T-helper 1 cell (primary cell): ENCODE measurements at places on chromosomes 3 and 15.

GRCh38 chr15:101698314-101698713 lies 26.0 kb downstream of the TARS3 start:
- DNase-seq, result no peak

DNA sequence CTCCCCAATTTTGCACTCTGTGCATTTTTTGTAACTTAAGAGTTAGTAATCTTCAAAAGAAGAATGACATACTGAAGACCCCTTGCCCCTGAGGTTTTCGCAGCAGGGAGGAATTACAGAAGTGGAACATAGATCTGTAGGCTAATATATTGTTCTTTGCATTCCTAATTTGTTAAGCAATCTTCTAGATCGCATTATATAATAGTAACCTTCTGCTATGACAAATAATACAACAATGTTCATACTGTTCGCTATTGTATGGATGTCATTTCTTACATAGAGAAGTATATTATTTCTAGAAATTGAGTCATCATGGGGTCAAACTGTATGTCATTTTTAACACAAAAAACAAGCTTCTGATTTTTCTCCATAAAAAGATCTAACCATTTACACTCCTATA lies 95.8 kb upstream of the TGFBR2 start:
- no peak for DNase-seq

GRCh38 chr3:16913264-16913580 lies 28.5 kb downstream of the PLCL2 start:
- no peak for DNase-seq

- no peak for DNase-seq
These were observed 139.3 kb downstream of the SERPINI1 start for GRCh38 chr3:167874671-167875372.

DNA sequence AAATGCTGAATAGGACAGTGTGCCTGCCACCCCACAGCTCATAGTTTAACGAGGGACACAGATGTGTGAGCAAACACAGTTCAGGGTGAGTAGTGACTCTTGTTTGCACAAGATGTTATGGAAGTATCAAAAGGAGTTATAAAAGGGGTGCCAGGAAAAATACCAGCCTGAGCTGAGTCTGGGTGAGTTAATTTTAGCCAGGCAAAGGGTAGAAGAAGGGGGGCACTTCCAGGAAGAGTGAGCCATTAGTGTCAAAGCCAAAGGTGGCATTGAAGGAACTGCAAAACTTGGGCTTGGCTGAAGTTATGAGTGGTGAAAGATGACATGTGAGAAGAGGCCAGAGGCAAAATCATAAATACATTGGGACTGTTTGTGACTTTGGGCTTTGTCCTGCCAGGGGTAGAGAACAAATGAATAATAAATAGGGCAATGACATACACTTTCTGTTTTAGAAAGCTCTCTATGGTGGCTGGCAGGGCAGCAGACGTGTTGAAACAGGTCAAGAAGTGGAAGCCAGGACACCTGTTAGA lies 1.9 kb upstream of the SPPL2A start:
- DNase-seq, result no peak

DNA sequence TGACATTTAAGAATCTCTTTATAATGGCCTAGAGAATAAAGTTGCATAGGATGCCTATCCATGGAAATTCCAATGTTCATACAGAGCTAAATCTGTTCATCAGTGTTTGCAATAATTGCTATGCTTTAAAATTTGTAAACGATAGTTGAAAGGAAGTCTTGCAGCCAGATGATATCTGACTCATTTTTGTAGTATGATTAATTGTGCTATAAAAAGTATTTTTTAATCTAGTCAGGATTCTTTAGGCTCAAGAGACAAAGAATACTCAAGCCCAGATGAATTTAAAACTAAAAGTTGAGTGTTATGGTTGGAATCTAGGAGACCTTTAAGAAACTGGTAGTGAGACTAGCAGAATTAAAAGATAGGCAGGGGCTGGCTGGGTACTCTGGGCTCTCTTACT lies 50.5 kb downstream of the SUCNR1 start:
- DNase-seq, result no peak

DNA sequence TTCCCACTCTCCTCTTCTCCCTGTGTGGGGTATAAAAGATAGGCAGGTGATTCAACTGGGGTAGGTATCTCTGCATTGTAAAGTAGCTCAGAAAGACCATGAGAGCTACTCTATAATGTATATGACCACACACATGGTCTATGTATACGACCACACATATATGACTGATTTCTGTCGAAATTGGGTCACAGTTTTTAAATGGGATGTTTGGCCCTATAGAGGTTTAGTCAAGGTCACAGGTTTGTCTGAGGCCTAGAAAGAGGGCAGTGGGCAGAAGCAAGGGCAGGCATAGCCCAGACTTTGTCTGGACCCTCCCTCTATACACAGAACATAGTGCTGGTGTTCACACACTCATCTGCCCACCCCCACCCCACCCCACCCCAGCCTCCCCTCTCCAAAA lies 4.4 kb downstream of the LAMP3 start:
- no peak for DNase-seq

DNA sequence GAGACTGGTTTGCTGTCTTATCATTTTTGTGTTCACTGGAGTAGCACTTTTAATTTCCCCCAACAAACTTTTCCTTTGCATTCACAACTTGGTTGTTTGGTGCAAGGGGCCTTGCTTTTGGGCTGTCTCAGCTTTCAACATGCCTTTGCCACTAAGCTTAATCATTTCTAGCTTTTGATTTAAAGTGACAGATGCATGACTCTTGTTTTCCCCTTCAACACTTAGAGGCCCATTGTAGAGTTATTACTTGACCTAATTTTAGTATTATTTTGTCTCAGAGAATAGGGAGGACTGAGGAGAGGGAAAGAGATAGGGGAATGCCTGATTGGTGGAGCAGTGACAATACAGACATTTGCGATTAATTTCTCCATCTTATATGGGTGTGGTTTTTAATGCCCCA lies 340.1 kb upstream of the MANF start:
- DNase-seq, result no peak

DNA sequence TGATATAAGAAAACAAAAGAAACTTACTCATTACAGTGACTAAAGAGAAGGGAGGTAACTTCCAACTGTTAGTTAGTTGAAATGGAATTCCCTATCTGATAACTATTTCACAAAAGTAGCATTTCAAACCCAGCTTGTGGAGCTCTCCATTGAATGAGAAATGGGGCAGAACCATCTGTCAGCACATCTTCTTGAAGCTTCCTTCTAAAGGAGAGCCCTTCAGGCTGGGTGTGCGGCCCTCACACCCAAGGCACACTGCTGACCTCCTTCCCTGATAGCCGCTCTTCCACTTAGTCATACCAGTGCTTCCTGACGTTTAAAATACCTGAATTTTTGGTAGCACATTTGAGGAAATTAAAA lies 28.1 kb upstream of the VEPH1 start:
- DNase-seq, result no peak

DNA sequence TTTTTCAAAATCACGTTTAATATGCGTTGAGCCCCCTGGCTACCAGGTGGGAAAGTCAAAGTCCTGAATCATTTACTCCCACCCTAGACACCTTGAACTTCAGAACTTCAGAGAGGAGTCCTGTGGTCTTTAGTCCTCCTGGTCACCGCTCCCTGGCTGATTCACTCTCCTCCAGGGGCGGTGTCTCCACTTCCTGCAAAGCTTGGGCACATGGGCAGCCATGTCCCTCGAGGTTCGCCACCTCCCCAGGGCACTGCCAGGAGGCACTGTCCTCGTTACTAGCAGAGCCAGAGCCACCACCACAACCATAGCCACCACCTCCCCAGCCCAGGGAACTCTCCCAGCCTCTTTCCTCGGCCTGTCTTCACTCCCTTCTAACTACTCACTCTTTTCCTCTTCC lies 31.0 kb downstream of the LOXL1 start:
- DNase-seq, result no peak

- DNase-seq, result no peak
These were observed 13.6 kb upstream of the AHSG start for GRCh38 chr3:186599142-186599784.

GRCh38 chr3:186784820-186785494 lies 1.6 kb downstream of the EIF4A2 start:
- no peak for DNase-seq

DNA sequence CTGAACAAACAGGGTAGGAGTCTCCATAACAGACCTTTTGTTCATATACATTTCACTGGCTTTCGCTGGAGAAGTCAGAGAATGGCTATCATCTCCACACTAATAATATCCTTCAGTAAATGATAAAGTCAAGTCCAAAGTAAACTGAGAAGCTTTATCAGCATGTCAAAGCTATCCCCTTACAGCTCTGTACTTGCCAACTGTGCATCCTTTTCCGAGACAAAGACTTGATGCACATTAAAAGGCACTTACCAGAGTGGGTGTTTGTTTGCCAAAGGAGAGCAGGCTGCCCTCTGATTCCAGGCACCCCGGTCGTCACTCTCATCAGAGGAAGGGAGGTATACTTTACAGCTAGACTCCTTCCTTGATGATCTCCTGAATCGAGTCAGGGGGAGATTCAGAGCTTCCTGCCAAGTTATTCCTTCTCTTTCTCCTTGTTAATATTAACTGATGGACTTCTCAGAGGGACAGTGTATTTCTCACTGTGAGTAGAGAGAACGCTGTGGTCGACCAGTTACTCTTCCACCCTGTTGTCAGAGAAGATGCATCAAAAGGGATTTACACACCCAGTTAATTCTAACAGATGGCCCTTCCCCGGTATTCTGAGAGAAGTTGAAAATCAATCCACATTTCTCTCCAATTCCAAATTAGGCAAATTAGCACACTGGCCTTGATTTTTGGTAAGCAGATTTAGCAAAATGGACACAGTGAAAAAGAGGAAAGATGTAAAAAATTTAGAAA lies 504.7 kb upstream of the NR2F2 start:
- no peak for DNase-seq

- DNase-seq, result no peak
These were observed 27.3 kb upstream of the RAD18 start for GRCh38 chr3:8990266-8991215.

DNA sequence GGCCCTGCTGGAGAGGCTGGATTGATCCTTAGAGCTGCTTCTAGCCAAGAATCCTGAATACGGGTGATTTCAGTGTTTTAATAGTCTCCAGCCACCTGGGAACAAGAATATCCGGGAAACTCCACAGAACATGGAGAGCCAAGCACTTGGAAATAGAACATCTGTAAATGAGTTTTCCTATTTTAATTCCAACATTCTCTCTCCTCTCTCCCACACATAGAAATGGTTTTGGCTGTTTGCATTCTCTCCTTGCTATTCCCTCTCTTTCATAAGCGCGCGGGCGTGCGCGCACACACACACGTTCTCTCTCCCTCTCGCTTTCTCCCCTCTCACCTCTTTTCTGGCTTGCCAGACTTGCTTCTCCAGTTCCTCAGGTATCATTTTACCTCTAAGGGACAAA lies 50.6 kb downstream of the GADL1 start:
- no peak for DNase-seq

DNA sequence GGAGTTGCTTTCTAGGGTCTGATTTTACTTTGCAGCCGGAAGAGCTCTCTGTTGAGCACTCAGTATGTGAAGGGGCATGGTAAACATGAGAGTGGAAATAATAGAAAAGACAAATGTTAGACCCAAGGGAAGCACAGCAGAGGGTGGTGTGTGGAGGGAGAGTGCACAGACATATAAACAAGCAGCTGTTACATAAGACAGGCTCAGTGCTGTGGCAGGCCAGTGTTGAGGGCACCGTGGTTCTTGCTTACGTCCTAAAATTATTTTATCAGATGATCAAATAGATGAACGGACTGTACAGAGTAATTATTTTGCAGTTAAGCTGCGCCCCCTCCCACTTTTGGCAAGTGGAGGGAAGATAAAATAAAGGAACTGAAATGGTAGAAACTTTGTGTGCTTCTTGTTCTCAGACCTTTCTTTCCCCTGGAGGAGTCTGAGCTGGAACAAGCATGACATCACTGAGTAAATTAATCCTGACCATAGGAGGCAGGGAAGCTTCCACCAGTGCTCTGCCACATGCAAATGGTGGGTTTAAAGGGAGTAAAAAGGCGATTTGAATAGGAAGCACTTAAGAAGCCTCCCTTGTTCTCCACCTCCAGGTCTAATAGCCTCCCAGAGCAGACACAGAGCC lies 205.6 kb downstream of the IL20RB start:
- DNase-seq, result no peak

GRCh38 chr15:64369078-64369607 lies 12.1 kb downstream of the PCLAF start:
- DNase-seq, result no peak

DNA sequence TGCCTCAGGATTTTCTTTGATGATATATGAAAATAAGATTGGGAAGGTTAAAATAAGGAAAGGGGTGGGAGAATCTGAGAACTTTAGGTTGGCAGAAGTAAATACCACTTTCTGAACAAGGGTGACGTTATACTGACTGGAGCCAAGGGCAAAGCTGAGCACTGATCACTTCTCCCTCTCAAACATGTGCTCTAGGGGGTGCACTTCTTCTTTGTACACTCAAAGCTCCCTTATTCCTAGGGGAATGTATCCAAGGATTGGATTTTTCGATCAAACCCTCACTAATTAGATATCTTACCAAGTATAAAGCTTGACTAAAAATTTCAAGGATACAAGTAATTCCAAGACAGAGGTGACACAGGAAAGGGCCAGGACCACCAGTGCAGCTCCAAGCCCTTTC lies 243.9 kb upstream of the UMPS start:
- DNase-seq, result no peak

DNA sequence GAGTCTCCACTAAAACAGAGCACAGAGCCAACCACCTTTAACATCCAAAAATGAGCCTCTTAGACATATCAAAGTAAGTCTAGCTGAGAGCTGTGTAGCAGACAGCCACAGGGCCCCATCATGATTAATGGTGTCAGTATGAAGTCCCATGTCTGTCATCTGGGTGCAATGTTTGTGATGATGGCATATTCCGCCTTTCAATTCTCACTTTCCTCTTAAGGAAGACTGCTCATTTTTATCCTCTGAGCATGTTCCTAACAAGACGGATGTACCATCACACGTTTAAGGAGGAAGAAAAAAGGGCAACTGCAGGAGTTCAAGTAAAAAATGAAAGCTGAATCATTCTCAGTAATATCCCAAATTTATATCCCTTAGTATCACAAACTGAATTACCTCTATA lies 85.8 kb upstream of the KCNMB2 start:
- no peak for DNase-seq

DNA sequence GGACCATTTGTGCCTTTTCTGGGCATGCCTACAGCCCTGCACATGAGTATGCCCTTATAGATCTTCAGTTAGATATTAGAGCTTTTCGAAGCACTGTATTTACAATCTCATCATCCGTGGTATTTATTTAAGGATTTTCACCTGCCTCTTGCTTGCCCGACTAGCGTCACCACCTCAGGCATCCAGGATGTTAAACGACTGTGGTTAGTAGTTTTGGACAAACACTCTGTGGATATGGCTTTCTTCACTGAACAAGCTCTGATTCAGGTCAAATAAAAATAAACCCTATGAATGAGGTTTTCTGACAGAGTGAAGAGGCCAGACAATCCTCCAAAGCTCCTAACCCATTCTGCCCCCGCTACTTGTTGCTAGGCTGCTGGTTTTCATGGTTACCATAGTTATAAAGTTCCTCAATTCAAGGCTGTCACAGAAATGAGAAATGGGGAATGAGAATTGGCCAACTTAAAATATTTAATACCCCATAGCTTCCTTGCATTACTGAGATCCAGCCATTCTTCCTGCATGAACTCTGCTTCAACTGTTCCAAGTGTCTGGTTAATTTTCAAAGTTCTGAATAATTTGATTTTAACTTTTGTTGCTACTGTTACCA lies 440.1 kb downstream of the GABRG3 start:
- DNase-seq, result no peak
